Stimulated activated CD8-positive, alpha-beta memory T cell treated with anti-CD3 and anti-CD28 coated beads, Interleukin-2, amount 100 ng/mL, for 48 hours (primary cell): ENCODE measurements at places on chromosomes 5 and 9.

- DNase-seq: peak; percentile 90
These were observed 9.2 kb downstream of the TMEM250 start for GRCh38 chr9:136109351-136110081.

DNA sequence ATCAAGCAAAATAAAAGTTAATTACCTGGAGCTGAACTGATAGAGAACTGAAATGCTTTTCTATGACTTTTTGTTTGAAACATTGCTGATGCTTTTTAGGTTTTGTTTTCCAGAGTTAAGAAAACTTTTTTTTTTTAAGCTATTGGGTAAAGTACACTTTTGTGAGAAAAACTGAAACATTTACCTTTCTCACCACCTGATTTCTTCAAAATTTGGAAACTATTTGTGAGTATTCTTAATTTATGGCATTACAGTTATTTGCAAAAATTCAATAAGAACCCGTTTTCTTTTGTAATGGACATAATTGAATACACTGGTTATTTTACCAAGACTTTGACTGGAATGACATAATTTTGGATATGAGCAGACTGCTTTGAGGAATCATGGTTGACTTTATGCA lies 6.6 kb downstream of the C9orf153 start:
- no peak for DNase-seq

DNA sequence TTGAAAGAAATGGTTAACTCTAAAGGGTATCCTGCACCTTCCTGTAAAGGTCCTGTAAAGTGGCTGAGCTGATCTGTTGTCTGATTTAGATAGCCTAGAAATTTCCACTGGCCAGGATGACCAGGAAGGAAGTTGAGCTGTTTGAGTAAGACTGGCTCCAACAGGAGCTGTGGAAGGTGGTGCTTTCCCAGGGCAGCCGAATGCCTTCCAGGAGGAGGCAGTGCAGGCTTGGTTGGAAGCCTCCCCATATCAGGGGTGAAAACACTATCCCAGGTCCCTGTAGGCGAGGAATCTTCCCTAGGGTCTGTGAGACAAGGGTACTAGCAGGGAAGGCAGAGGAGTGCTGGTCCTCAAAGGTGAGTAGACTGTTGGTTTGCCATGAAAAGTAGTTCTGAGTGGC lies 98.4 kb downstream of the LIX1 start:
- DNase-seq: no peak

DNA sequence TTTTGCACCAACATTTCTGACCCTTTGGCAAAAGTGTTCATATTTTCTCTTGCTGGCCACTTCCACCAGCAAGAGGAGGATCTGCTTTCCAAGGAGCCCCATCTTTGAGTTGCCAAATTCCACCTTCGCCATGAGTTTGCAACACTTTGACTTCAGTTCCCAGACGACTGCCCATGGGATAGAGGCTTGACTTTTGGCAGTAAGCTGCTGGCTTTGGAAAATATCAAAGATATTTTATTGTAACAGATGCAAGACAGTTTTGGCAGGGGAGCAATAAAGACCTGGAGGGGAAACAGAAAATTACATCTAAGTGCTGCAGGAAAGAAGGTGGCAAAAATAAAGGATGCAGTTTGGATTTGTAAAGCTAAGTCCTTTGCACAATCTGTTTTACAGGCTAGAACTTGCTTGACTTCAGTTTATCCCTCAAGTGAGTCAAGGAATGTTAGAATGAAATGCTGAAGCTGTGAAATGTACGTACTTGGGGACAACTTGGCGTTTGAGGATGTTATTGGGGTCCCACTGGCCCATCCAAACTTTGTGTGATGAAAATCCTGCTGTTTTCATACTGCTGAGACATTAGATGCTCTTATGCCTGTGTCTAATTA lies 232.9 kb downstream of the GOLPH3 start:
- DNase-seq: no peak

DNA sequence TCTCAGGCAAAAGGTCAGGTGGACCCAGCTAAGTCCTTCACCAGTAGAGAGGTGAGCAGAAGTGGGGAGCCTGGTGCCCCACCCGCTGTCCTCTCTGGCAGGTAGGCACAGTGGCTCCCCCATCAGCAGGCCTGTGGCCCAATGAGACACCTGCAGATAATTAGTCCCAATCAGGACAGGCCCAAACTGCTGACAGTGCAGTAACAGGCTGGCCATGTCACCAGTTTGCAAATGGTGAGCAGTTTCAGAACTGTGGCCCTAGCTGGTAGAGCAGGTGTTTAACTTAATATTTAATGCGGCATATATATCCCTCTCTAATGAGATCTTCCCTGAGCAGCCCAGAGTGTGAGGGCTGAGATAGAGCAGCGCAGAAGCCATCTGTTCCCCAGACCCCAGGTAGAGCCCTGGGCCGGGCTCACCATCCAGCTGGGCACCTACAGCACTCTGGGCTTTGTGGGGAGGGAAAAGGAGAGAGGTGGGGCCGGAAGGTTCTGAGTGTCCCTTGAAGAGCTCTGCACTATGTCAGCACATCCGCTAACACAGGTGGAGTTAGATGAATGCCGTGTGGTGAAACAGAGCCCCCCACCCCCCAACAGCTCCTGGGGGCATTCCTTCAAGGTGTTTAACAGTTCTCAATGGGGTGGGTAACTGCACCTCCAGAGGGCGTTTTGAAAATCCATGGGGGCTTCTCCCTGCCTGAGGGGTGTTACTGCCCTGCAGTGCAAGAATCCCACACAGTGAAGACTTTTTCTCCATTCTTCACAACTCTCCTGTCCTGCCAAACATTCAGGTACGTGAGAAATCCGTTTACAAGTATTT lies 120.5 kb downstream of the PAX5 start:
- no peak for DNase-seq

GRCh38 chr5:154437281-154437965 lies 8.4 kb upstream of the SAP30L start:
- DNase-seq: no peak

- DNase-seq: no peak
These were observed 13.9 kb downstream of the NR2F1 start for GRCh38 chr5:93596676-93597490.

- DNase-seq: no peak
These were observed 769.0 kb upstream of the RGMB start for GRCh38 chr5:98004463-98004862.

- DNase-seq: no peak
These were observed 17.8 kb upstream of the BHMT start for GRCh38 chr5:79093762-79094161.

GRCh38 chr5:99141534-99142128 lies 212.8 kb upstream of the CHD1 start:
- no peak for DNase-seq

GRCh38 chr9:40884072-40884901 lies 244.2 kb downstream of the FOXD4L6 start:
- no peak for DNase-seq
